ENCODE measurements at places on chromosomes 5 and 9. TPM values are rescaled to one million over a fixed set of nuclear protein-coding genes. Genes with fewer than 3 reads are reported as not detected.

GRCh38 chr9:92846662-92847145 lies 31.1 kb downstream of the ZNF484 start:
- DNase-seq: peak; percentile 3

- DNase-seq: no peak
These were observed 27.6 kb upstream of the C5orf47 start for GRCh38 chr5:173961418-173961817.

- DNase-seq: peak; percentile 76
These were observed 1.0 kb downstream of the URM1 start for GRCh38 chr9:128372188-128372641.

- peak; percentile 78 for DNase-seq
These were observed 1.3 kb downstream of the VCP start for GRCh38 chr9:35070823-35071813.

DNA sequence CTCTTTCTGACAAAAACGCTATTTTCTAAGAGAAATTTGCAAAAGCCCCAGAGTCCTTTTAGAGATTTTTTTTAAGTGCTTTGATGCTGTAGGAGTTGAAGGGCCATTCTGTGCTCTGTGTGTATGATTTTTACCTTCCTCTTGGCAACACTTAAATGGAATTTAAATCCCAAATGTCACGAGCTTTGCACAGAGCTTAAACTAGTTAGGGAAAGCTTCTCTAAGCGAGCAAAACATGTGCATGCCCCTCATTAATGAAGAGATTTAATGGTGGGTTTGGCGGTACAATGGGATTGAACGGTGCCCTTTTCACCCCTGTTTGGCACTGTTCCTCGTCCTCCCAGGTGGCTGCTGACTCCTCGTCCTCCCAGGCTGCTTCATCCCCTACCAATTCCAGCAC lies 220.7 kb downstream of the DRD1 start:
- no peak for DNase-seq

- no peak for DNase-seq
These were observed 107.9 kb downstream of the TRIO start for GRCh38 chr5:14250748-14251701.

- no peak for DNase-seq
These were observed 8.4 kb upstream of the TIMD4 start for GRCh38 chr5:156971415-156971814.

DNA sequence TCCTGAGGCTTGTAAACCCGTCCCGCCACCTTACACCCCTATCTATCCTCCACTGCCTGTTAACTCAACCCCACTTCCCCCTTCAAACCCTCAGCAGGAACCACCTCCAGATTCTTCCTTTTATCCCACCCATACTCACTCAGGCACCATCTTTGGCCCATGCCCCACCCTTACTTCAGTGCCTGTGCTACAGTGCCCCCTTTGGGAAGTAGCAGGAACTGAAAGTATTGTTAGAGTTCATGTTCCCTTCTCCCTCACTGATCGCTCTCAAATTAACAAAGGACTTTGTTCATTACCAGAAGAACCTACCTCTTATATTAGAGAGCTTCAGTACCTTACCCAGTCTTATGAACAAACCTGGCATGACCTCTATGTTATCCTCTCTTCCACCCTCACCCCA lies 92.2 kb upstream of the MOCS2 start:
- no peak for DNase-seq

DNA sequence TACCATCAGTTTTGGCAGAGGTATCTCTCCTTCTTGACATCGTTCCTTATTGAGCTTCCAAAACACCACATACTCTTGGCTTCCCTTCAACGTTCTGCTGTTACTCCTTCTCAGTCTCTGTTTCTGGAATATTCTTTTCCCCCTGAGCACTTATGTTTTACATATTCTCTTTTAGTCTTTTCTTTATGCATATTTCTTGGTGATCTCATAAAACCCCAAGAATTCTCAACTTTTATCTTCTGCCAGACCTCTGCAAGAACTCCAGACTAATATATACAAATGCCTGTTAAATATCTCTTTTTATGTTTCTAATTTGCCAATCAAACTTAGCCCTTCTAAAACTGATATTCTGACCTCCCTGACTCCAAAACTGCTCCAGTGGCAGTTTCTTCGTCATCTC lies 453.4 kb upstream of the CTNND2 start:
- DNase-seq: no peak

Gene CCDC192
- not detected for total RNA-seq

DNA sequence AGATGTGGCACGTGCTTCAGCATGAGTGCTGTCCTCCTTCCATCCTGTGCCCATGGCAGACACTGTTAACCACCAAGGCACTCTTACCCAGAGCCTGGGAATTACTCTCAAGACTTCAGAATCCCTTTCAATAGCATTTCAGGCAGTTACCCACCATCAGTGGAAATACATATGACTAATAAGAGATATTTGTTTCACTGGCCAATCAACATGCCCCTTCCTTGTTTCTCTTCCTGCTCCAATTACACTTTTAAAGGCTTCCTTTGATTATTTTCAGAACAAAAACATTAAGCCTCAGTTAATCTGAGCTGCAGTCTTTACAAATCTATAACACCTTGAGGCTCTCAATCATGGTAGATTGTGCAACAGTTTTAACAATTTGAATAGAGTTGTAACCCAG lies 70.8 kb downstream of the PRELID2 start:
- DNase-seq: no peak

DNA sequence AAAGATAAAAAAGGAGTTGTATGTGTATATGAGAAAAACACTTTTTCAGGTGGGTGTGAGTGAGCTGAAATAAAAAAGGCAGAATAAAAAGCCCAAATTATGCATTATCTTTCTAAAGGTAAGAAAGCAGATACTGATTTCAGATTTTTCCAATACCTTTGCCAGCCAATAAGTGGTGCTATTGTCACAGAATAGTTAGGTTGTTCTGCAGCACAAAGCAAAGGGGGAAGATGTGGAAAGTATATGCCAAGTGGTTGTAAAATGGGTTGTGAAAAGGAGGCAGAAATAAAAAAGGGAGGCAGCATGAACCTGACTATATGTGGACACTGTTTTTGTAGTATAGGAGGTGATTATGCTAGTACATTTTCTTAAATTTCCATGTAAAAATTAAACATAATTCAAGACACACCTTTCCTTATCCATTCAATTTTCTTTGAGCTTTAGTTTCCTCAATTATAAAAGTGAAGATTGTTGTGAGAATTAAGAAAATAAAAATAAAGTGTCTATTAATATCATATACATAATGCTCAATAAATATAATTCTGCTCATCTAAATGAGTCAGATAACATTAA lies 106.7 kb downstream of the SMIM15 start:
- peak; percentile 63 for DNase-seq

- DNase-seq: peak; percentile 65
These were observed 446.0 kb downstream of the ISL1 start for GRCh38 chr5:51829230-51829629.

DNA sequence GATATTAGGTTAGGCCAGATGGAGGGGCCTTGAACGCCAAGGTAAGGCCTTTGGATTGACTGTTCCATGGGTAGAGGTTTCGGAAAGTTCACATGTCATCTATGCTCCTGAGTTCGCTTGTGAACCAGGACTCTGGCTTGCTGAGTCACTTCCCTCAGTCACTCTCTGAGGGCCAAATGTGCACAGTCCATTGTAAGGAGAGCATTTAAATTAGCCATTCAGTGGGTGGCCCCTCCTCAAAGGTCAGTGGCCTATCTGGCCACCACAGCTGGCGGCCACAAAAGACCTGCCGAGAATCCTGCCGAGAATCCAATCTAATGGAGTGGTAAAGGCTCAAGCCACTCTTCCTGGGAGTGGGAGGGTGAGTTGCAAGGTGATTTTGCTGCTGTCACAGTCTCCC lies 58.9 kb upstream of the ARAP3 start:
- DNase-seq: no peak

Gene CARTPT
- total RNA-seq: not detected

DNA sequence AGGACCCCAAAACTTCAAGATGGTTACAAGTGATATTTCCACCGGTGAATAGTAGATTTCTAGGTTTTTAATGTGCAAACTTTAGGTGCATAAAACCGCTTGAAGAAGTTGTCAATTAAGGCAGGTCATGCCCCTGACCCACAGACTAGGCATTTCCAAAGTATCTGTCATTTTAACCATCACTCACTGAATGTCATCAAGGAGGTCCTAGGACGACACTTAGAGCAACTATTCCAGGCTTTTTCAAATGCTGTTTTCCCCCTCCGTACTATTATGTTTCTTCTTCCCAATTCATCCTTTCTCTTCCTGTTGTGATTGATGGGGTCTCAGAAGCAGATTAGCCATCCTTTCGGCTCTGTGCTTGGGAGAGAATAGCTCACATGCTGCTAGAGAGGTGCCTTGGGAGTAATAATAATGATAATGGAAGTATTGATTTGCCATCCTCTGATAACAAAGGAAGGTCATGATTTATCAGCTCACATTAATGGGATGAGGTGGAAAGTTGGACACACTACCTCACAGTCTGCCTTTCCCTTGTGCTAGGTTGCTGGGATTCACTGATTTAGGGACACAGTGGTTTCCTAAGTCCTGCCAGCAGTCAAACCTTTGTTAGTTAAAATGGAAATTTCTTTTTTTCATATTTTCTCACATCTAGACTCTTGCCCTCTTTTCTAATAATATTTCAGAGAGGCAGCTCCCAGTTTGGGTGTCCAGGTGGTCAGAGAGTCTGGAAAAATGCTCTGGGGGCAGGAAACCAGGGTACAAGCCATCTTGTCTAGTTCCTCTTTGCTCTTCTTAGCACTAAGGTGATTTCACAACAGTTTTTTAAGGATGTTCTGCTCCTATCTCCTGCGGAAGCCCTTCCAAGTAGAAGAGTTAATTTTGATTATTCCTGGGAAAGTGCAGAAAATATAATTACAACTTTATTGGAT lies 67.0 kb downstream of the PTTG1 start:
- no peak for DNase-seq

- DNase-seq: no peak
These were observed 23.1 kb upstream of the HMCN2 start for GRCh38 chr9:130242270-130243014.

DNA sequence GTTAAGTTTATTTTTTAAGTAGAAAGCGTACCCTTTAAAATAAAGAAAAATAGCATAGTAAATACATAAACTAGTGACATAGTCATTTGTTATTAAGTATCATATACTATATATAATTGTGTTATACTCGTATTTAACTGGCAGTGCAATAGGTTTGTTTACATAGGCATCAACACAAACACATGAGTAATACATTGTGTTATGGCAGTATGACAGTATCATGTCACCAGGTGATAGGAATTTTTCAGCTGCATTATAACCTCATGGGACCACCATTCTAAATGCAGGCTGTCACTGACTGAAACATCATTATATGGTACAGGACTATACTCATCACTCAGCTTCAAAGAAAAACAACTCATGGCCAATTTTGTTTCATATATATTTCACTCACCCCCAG lies 8.4 kb upstream of the RIC1 start:
- no peak for DNase-seq

Gene PRUNE2
- total RNA-seq: 7.2 TPM

GRCh38 chr9:137574192-137574591 lies 4.5 kb downstream of the DPH7 start:
- no peak for DNase-seq

Gene AQP7
- 0.17 TPM for total RNA-seq

DNA sequence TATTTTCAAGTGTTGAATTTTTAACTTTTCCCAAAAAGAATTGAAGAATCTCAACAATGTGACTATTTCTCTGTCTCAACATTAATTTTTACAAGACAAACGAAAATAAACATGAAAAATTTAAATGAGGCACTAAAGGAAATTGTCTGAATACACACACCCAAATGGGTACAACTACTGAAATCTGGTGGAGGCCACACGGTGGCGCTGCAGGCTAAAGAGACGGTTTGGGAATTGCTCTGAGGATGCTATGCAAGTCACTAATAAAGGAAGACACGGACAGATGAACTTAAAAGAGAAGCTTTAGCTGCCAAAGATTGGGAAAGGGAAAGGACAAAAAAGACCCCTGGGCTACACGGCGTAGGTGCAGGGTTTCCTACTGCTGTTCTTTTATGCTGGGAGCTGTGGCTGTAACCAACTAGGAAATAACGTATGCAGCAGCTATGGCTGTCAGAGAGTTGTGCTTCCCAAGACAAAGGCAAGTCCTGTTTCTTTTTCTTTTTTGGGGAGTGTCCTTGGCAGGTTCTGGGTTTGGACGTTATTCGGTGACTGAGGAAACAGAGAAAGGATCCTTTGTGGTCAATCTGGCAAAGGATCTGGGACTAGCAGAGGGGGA lies at the start of gene PCDHB10:
TSS of gene PCDHB10 (plus strand) at position 244 of the 616 bp plus-strand sequence. CDS start at position 444, 200 bp downstream.
- peak; percentile 47 for DNase-seq

DNA sequence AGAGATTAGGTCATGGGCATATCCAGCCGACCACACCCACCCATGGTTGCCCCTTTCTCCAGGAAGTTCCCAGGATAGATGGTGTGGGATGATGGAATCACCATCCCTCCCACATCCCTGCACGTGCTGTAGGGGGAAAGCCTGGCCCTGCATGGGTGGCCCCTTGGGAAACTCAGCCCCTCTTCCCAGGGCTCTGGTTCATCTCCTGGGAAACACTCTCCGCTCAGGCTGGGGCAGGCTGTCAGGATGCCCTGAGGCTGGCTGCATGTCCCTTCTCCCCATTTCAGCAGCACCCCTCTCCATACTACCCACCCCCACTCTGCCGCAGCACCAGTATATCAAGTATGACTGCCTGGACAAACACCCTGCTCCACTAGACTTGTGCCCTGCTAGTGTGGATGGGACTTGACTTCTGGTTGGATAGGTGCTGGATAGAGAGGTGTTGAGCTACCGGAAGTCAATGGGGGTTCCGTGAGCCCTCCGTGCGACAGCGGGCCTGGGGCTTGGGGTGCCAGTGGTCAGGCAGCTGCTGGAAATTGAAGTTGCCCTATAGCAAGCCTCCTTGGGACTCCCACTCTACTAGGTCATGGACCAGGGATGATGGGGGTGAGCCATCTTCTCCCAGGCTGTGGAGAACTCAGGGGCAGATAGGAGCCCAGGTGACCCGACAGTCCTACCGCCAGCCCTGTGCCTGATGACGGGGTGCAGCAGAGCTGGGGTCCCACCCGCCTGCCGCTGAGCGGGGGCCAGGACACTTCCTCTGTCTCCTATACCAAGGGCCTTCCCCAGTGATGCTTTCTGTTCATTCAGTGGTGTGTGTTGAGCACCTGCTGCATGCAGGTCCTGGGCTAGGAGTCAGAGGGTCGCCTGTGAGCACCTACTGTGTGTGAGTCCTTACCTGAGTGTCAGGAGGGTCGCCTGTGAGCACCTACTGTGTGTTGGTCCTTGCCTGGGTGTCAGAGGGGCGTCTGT lies 69.4 kb upstream of the COL5A1 start:
- no peak for DNase-seq

GRCh38 chr9:3371842-3372241 lies 154.0 kb downstream of the RFX3 start:
- no peak for DNase-seq

DNA sequence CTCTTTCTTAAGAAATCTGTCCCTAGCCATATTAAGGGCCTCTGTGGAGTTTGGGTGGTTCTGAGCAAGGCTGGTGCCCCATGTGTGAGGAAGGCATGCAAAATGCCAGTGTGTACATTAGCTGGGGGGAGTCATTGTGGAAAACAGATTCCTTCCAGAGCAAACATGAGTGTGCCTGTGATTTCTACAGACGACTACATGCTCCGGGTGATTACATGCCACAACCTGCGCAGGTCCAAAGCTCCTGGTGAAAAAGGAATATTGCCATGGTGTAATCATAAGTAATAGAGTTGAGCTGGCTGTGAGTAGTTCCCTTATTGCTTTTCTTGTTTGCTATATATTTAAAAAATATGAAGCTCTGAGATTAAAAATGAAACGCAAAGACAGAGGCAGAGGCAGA lies 102.1 kb downstream of the ACER2 start:
- DNase-seq: no peak

Gene DMRT3
- total RNA-seq: not detected

Gene PRXL2C
- total RNA-seq: 20.8 TPM

Measured in M059J (cell line).